ENCODE measurements at places on chromosomes 6 and 20.
A peak's percentile ranks its signal among the peaks of the same experiment; 100 is the strongest.

DNA sequence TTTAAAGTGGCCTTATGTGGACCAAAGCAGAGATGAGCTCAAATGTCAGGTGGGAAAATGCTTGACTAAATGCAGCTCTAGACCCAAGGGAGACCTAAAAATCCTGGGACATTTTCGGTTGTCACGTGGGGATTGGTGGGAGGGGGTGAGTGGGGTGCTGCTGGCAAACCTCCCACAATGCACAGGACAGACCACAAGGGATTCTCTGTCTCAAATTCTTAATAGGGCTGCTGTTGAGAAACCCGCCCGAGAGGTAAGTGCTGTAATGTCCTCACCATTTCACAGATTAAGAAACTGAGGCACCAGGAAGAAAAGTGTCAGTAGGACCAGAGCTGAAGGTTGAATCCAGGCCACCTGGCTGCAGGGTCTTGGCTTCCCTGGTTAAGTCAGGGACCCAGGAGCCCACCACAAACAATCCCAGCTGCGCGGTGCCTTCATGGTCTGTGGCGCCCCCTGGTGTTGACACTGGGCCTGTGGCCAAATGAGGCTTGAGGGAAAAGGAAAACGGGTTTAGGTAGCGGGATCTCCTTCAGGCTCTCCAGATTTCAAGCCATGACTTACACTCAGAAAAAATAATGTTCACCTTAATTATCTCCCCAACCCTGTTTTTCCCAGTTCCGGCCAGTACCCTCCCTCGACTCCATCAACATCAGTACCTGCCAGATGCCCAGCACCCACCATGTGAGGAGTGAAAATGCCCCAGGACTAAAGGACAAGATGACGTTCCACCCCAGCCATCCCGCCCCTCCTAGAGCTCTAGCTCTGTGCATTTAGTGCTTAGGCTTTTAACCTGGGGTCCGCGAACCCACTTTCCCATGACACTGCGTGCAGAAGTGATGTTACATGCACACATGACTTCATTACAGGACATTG is 7.2 kb downstream of the HLA-G start:
- DNase-seq: peak; percentile 31

- DNase-seq: no peak
Observed at GRCh38 chr6:146909886-146910285, 294.3 kb upstream of the STXBP5 start.

DNA sequence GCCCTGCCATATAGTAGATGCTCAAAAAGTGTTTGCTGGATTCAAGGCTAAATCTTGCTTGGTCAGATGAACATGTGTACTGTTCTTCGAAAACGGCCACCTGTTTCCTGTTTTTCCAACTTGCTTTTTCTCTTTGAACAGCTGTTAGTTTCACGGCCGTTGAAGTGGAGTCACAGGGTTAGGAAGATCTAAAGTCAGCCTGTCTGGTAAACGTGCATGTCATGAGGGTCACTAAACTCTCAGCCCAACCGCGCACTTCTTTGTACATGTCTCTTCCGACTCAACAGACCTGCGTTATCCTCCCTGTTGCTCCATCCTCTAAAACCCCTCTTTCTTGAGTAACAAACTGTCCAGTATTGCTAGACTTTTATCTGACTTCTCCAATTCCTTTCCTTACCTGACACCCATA is 93.2 kb upstream of the MAN1A1 start:
- no peak for DNase-seq

- DNase-seq: no peak
Observed at GRCh38 chr20:58051367-58051766, 177.1 kb downstream of the ANKRD60 start.

DNA sequence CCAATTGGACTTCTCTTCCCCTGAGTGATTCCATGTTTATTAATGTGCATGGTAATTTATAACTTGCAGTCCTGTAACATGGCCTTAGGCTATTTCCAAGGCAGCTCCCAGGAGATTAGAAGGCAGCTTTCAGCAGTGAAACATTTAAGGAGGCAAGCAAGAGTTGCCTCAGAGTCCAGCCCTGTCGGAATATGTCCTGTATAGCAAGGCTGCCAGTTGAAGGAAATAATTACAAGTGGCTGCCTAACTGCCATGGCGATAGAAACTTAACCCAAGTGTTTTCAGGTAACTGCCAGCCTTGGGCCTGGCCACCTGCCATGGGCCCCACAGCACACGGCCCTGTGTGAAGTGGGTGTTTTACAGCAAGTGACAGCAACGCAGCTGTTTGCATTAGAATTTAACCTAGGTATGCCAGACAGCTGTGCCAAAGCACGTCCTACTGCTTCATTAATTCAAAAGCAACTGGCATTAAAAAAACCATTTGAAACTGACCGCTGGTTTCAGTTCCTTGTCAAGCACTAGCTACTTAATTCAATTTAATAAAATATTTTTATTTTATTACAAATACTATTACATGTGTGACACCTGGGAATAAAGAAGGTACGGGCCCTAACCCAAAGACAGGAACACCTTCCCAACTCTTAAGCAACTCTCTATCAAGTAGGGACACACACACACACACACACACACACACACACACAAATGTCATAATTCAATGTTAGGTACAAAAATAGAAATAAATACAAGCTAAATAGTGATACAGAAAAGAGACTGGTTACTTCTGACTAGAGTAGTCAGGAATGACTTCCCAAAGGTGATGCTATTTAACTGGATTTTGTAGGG is 151.8 kb upstream of the HEY2 start:
- no peak for DNase-seq

DNA sequence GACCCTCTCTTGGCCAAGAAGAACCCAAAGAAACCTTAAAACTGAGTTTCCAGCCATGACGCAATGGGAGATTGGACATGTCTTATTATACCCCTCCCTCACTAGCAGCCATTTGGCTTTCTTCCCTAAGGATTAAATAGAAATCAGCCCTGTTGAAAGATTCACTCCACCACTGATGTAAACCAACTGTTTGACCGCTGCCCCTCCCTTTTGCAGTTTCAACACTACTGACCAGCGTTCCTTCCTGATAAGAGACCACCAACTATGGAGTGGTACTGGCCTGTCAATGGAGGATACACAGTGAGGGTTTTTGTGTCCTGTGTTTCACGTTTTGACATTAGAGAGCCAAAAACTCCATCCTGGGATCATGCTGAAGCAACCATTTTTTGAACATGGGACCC is 53.2 kb upstream of the CD2AP start:
- no peak for DNase-seq

GRCh38 chr6:151917531-151918329 is 110.2 kb downstream of the ESR1 start:
- no peak for DNase-seq

DNA sequence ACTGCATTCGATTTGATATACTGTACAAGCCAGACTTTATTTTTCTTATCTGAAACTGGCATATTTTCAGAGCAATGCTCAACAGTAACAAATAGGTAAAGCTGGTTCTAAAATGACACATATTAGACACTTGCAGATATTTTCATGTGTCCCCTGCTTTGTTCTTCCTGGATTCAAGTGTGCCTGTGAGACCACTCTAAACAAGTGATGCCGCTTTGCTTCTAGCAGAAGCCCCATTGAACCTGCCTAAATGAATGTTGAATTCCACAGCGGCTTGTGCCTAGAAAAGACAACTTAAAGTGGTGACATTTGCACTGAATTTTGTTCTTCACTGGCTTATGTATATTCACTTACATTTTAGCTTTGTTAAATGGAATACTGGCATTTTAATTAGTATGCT is 115.7 kb downstream of the AKAP7 start:
- DNase-seq: no peak

- peak; percentile 46 for DNase-seq
Observed at GRCh38 chr6:31907158-31907813, 5.4 kb upstream of the ZBTB12 start.

DNA sequence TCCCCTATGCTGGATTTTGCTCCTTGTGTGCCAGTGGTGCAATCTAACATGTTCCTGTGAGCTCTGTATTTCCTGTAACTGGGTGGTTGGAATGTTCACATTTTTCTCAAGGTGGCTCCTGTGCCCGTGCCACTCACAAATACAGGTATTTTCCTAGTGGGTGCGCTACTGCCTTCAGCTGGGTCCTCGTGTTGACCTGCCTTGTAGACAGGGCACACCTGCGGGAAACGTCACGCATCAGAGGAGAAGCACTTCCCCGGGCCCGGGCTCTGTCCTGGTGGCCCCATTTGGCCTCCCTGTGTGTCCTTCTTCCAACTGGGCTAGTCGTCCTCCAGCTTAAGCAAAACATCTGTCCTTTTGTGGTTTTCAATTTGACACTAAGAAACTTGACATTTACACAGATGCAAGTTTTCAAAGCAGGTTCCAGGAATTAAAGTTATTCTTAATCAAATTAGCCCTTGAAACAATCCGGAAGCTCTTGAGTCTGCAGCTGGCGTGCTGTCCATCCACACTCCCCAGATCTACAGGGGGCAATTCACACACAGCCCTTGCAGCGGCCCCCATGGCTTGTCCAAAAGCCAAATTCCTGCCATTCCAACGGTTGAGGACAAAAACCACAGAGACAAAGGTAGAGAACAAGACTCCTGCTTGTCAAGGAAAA is 275.1 kb downstream of the CDC5L start:
- no peak for DNase-seq

DNA sequence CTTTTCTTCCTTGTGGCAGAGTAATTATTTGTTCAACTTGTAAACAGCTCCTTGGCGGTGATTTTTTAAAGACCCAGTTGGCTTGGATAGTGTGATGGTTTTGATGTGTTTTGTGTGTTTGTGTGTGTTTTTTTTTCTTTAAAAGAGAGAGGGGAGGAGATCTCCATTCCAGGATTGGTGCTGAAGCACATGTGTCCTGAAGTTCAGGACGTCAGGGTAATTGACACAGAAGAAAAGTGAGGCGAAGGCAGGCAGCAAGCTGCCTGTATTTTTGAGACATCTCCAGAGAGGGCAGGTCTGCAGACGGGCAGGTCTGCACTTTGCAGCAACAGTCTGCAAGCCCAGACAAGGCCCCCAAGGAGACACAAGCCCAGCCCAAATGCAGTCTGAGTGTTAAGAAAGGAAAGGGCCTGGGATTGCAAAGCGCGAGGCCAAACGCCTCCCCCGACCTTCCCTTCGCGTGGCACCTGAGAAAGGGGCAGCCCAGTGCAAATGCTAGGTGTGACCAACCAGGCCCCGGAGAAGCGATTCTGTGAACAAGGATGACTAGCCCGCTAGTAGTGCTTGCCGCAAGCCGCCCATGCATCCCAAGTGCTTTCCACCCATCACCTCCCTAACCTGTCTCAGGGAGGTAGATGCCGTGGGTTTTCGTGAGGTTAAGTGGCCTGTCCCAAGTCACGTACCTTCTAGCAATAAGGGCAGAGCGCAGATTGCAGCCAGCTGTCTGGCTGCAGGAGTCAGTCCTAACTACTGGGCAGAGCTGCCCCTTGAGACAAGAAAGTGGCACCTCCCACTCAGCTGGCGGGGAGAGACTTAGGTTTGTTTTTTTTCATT is 230.5 kb downstream of the ZMYND8 start:
- no peak for DNase-seq

GRCh38 chr6:169160091-169160854 is 93.4 kb downstream of the THBS2 start:
- peak; percentile 2 for DNase-seq

DNA sequence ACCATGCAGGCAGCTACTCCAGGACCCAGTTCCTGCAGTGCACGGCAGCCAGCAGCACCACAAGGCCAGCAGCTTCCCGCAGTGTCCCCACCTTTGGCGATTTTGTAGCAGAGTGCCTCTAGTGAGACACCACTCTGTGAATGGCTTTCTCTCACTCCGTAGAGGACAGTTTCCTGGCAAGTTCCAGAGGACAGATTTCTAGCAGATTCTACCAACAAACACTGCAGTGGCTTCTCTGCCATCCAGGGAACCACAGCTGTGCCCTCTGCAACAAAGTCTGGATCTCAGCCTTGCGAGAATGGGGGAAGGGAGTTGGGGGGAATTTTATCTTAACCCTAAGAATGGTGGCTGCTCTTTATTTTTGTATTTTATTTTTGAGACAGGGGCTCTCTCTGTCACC is 28.7 kb downstream of the SNHG17 start:
- DNase-seq: no peak

GRCh38 chr6:130655586-130655985 is 171.6 kb upstream of the SMLR1 start:
- DNase-seq: no peak

GRCh38 chr6:114055763-114056162 is 84.8 kb upstream of the HDAC2 start:
- DNase-seq: no peak

GRCh38 chr6:39102071-39102820 is 12.7 kb downstream of the SAYSD1 start:
- DNase-seq: peak; percentile 61

DNA sequence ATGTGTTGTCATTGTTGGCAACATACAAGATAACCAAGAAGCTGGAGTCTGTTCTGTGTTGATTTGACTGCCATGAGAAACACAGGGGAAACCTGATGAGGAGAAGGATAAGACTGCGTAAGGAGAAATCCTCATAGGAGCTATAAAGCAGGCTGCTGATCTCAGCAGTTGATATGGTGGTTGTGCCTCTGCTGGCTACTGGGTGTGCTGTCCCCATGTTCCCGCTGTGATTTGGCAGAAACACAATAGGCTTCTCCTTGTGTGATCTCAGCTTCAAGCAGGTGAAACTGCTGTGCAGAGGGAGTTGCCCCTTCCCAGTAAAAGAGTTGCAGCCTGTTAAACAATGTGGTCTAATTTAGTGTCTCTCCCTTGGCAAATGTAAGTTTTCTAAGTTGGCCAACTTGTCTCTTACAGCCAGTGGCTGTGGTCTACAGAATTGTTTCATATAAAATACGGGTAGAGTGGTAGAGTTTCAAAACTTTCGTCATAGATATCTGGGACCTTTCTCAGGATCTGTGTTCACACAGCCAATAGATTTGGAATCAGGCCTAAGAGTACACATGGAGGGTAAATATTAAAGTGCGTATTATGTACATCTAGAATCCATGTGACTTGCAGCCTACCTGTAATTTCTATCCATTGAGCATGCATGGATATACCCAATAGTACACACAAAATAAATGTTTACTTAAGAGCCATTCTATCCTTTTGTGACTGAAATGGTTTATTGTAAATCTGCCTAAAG is 78.4 kb downstream of the RNF144B start:
- no peak for DNase-seq

DNA sequence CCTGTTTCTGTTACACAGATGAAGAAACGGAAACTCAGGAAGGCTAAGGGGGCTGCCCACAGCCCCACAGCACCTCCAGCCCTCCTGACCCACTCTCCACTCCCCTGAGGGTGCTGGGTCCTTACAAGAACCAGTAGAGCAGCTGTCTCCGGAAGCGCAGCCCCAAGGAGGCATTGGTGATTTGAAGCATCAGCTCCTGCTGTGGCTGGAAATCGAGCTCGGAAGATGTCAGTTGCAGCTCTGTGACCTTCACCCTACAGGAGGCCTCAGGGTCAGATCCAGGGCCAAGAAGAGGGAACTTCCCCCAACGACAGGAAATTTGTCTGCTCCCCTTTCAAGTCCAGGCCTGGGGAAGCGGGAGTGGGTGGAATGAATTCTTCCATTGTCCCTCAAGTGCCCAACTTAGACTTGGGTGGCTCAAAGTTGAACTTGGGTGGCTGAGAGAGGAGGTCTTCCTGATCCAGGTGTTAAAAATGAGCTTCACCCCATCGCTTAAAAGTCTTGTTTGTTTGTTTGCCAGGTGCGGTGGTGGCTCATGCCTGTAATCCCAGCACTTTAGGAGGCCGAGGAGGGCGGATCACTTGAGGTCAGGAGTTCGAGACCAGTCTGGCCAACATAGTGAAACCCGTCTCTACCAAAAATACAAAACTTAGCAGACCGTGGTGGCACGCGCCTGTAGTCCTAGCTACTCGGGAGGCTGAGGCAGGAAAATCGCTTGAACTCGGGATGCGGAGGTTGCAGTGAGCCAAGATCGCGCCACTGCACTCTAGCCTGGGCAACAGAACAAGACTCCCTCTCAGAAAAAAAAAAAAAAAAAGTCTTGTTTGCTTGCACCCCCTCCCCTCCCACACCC is 1.9 kb downstream of the PLTP start:
- no peak for DNase-seq

- no peak for DNase-seq
Observed at GRCh38 chr20:58790454-58790853, 60.2 kb downstream of the GNAS-AS1 start.
